ENCODE measurements at places on chromosomes 5 and 9.
A peak's percentile ranks its signal among the peaks of the same experiment; 100 is the strongest.

GRCh38 chr9:79263628-79264027, 308.1 kb upstream of the TLE4 start:
- H3K36me3 ChIP-seq: no peaks in the 10 kb centered on the region
- no peaks in the 10 kb centered on the region for H3K27me3 ChIP-seq
- peak; percentile 51 for DNase-seq
- H3K27ac ChIP-seq: no peak overlapping the region

GRCh38 chr5:72209147-72210115, 102.2 kb downstream of the MAP1B start:
- H3K36me3 ChIP-seq: peaks cover 47% of the 10 kb centered on the region
- H3K27ac ChIP-seq: peak overlapping the region; percentile 81
- H3K4me1 ChIP-seq: peaks cover 55% of the 10 kb centered on the region
- H3K27me3 ChIP-seq: no peaks in the 10 kb centered on the region

- H3K4me3 ChIP-seq: no peak overlapping the region
- DNase-seq: no peak
- no peaks in the 10 kb centered on the region for H3K27me3 ChIP-seq
- no peaks in the 10 kb centered on the region for H3K4me1 ChIP-seq
- H3K27ac ChIP-seq: no peak overlapping the region
Observed at GRCh38 chr5:174167080-174167910, 121.8 kb downstream of the NSG2 start.

- no peak overlapping the region for H3K4me3 ChIP-seq
- no peaks in the 10 kb centered on the region for H3K4me1 ChIP-seq
- H3K27me3 ChIP-seq: no peaks in the 10 kb centered on the region
- DNase-seq: no peak
- peaks cover 45% of the 10 kb centered on the region for H3K36me3 ChIP-seq
Observed at GRCh38 chr5:10432059-10433008, 9.3 kb upstream of the ROPN1L start.

- H3K36me3 ChIP-seq: no peaks in the 10 kb centered on the region
- H3K4me3 ChIP-seq: no peak overlapping the region
- no peak overlapping the region for H3K27ac ChIP-seq
- peaks cover 32% of the 10 kb centered on the region for H3K4me1 ChIP-seq
- H3K27me3 ChIP-seq: no peaks in the 10 kb centered on the region
Observed at GRCh38 chr9:14221558-14221957, 92.4 kb downstream of the NFIB start.

GRCh38 chr5:157608972-157609565, 33.5 kb upstream of the ADAM19 start:
- no peak overlapping the region for H3K27ac ChIP-seq
- no peaks in the 10 kb centered on the region for H3K36me3 ChIP-seq
- DNase-seq: peak; percentile 2
- H3K4me1 ChIP-seq: peaks cover 24% of the 10 kb centered on the region
- no peak overlapping the region for H3K4me3 ChIP-seq

GRCh38 chr5:121271546-121271945, 580.1 kb upstream of the FTMT start:
- no peaks in the 10 kb centered on the region for H3K36me3 ChIP-seq
- peaks cover 11% of the 10 kb centered on the region for H3K4me1 ChIP-seq
- no peak overlapping the region for H3K4me3 ChIP-seq
